ENCODE measurements at places on chromosomes 6 and 20. TPM values are rescaled to one million over a fixed set of nuclear protein-coding genes. Genes with fewer than 3 reads are reported as not detected.

DNA sequence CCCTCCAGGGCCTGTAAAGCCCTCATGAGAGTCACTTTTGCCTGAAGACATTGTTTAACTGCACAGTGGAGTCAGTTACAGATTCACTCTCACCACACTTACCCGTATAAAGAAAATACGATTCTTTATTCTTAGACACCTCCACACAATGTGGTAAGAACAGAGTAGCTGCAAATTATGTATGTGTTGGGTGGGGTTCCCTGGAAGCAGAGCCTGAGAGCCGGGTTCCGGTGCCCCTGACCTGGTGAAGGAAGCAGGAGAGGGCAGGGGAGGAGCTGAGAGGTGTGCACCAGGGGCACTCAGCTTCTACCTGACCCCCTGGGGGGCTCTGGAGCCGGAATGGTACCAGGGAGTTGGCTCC, 11.5 kb downstream of the BANF2 start:
- no peak for DNase-seq
- H3K36me3 ChIP-seq, result no peaks in the 10 kb centered on the region
- H3K4me1 ChIP-seq, result peaks cover 40% of the 10 kb centered on the region
- H3K4me3 ChIP-seq, result no peak overlapping the region
- no peak overlapping the region for H3K27ac ChIP-seq

DNA sequence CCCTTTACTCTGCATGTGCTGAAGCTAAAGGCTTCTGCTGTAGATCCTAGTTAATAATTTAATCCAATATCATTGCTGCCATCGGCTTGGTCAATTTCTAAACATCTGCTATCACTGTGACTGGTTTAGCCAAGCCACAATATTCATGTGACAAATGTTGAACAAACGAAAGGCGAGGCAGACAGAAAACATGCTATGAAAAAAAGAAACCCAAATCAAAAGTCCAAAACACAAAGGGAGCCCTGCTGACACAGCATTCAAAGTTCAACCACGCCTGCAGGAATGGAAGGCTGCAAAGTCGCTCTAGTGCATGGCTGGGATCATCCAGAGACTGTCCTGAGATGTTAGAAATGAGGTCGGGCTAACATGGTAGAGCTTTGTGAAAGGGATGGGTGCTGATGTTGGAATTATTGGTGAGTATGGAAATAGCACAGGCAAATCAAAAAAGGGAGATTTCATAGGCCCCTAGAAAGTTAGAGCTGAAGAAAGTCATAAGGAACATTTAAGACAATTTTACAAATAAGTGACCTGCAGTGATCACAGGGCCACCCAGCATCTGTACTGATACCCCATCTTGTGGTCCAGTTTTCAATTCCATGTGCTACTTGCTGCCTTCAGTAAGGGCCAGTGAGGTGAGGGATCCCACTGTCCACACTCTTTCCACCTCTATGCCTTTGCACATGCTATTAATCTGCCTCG, 8.8 kb upstream of the NHSL1 start:
- H3K36me3 ChIP-seq, result no peaks in the 10 kb centered on the region
- no peak overlapping the region for H3K27ac ChIP-seq
- H3K4me1 ChIP-seq, result no peaks in the 10 kb centered on the region
- no peak overlapping the region for H3K4me3 ChIP-seq

GRCh38 chr6:5285081-5285480, 23.8 kb downstream of the FARS2 start:
- H3K27me3 ChIP-seq, result no peaks in the 10 kb centered on the region
- H3K4me3 ChIP-seq, result no peak overlapping the region
- H3K27ac ChIP-seq, result no peak overlapping the region
- DNase-seq, result no peak
- peaks cover 17% of the 10 kb centered on the region for H3K4me1 ChIP-seq
- no peaks in the 10 kb centered on the region for H3K36me3 ChIP-seq

GRCh38 chr20:35463455-35464300, 8.3 kb downstream of the CEP250 start:
- H3K27ac ChIP-seq, result no peak overlapping the region
- DNase-seq, result peak; percentile 50
- no peaks in the 10 kb centered on the region for H3K27me3 ChIP-seq
- H3K4me3 ChIP-seq, result no peak overlapping the region
- H3K36me3 ChIP-seq, result no peaks in the 10 kb centered on the region

OLIG3 gene
- not detected for total RNA-seq

DNA sequence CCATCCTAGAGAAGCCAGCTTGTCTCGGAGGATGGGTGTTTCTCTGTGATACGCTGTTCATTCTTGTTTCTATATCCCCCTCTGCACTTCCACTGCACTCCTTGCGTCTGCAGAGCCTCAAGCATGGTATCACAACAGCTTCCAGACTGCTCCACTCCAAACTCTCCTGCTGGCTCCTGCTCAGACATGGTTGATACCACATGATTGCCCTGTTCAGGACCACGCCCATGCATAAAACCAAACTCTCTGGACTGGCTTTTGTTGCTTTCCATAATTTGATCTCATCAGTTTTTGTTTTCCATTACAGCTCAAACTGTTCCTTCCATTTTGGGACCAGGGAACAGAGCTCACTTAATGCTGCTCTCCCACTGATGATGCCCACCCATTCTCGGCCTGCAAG, 30.0 kb upstream of the SMIM29 start:
- no peak overlapping the region for H3K27ac ChIP-seq
- no peaks in the 10 kb centered on the region for H3K4me1 ChIP-seq
- H3K36me3 ChIP-seq, result no peaks in the 10 kb centered on the region
- H3K27me3 ChIP-seq, result no peaks in the 10 kb centered on the region
- DNase-seq, result no peak

DNA sequence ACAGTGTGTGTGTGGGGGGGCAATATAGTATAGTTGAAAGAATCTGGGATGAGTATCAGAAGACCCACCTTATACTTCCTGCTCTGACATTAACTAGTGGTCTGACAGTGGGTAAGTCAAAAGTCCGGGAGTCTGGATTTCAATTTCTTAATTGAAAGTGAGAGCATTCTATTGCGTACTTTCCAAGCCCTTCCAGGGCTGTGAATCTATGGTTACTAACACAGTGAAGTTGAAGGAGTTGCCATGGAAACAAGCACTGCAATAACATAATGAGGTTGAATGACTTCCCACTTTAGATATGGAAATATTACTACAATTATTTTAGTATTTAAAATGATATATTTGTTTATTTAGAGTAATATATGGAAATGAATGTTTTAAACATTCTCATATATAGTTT, 80.2 kb downstream of the MLIP start:
- H3K4me1 ChIP-seq, result no peaks in the 10 kb centered on the region
- DNase-seq, result no peak
- no peak overlapping the region for H3K4me3 ChIP-seq
- no peaks in the 10 kb centered on the region for H3K36me3 ChIP-seq

KHDC1L gene
- not detected for total RNA-seq

THBS2 gene
- 74.7 TPM for total RNA-seq

GRCh38 chr6:81801489-81801888, 49.0 kb upstream of the TENT5A start:
- no peaks in the 10 kb centered on the region for H3K36me3 ChIP-seq
- H3K27me3 ChIP-seq, result no peaks in the 10 kb centered on the region
- no peak overlapping the region for H3K4me3 ChIP-seq
- peaks cover 5% of the 10 kb centered on the region for H3K4me1 ChIP-seq
- no peak overlapping the region for H3K27ac ChIP-seq

DNA sequence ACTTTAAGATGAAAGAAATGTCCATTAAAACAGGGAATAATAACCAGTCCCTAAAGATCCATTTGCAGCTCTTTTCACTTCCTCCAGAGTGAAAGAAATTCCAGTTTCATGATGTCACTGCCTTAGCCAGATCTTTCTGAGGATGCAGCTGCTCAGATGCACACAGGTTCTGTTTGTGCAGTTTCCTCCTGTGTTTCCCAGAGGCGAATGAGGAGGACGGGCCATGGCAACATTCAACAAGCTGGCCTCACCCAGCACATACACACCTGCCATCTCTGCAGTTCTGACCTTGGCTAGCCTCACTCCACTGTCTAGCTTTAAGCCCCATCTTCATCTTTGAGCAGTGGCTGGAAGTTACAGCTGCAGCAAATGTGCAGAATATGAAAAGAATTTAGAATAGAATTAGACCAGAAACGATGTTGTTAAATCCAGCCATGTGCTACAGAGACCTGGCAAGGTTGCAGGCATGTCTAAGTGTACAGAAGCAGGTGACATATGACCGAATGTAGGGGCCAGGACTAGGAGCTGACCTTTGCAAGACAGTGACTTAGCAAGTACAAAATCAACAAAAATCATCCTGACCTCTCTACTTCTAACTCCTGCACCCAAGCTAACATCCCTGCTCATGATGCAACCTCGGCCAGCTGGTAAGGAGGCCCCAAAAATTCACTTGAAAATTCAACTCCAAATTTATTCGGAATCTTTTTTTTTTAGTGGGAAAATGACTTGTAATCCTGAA, 35.0 kb downstream of the FAM50B start:
- no peak overlapping the region for H3K27ac ChIP-seq
- no peaks in the 10 kb centered on the region for H3K27me3 ChIP-seq
- no peaks in the 10 kb centered on the region for H3K36me3 ChIP-seq
- H3K4me1 ChIP-seq, result peaks cover 17% of the 10 kb centered on the region

ZC3H12D gene
- 0.81 TPM for total RNA-seq

TPBG gene
- total RNA-seq, result 39.2 TPM

MAP1LC3A gene
- total RNA-seq, result 120 TPM

ZBTB2 gene
- 17.9 TPM for total RNA-seq

DNA sequence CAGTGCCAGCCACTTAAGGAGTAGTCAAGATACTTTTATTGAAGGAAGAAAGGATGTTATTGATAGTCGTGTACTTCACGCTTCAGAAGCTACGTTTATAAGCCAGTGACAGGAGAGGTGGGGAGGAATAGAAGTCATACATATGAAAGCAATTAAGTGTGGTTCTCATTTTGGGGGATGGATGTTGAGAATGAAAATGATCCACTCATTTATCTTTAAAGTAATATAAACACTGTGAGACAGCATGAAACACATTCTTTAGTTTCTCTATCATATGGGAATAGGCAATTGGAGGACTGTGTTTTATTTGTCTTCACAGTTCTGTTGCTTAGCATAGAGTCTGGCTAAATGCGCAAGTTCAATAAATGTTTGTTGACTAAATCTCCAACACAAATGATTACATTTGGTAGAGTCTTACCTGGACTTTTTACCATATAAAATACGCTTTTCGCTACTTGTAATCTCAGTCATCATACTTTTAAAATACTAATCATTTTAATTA, 35.2 kb downstream of the AK9 start:
- H3K36me3 ChIP-seq, result no peaks in the 10 kb centered on the region
- H3K27me3 ChIP-seq, result no peaks in the 10 kb centered on the region
- H3K4me1 ChIP-seq, result no peaks in the 10 kb centered on the region
- no peak overlapping the region for H3K4me3 ChIP-seq
- DNase-seq, result no peak

SS18L1 gene
- 22.0 TPM for total RNA-seq

- H3K4me1 ChIP-seq, result no peaks in the 10 kb centered on the region
- H3K27me3 ChIP-seq, result no peaks in the 10 kb centered on the region
- no peak overlapping the region for H3K27ac ChIP-seq
- no peak overlapping the region for H3K4me3 ChIP-seq
Measured at GRCh38 chr6:126118936-126119335, 132.6 kb downstream of the TRMT11 start.

GPR31 gene
- total RNA-seq, result not detected

DNA sequence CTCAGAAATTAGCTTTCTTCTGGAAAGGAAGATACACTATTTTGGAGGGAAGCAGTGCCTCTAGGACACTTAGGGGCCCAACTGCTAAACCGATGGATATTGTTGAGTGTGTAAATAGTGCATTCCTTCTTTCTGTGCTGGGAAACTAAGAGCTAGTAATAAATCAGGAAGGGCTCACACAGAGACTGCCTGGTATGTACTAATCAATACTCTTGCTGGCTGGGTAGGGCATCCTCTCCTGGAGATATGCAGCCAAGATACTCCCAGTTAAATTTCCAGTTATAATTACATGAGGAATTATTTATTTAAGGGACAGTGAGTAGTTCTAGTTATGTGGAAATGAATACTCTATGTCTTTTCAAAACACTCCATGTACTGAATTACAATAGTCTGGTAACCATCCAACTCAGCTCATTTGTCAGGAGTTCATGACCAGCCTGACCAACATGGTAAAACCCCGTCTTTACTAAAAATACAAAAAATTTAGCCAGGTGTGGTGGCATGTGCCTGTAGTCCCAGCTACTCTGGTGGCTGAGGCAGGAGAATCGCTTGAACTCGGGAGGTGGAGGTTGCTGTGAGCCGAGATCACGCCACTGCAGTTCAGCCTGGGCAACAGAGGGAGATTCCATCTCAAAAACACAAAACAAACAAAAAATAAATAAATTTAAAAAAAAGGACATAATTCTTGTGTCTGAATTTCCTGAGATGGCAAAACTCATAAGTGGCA, 100.0 kb downstream of the OR2B2 start:
- H3K4me3 ChIP-seq, result no peak overlapping the region
- H3K27me3 ChIP-seq, result no peaks in the 10 kb centered on the region
- peaks cover 17% of the 10 kb centered on the region for H3K4me1 ChIP-seq
- no peaks in the 10 kb centered on the region for H3K36me3 ChIP-seq
- no peak for DNase-seq

DNA sequence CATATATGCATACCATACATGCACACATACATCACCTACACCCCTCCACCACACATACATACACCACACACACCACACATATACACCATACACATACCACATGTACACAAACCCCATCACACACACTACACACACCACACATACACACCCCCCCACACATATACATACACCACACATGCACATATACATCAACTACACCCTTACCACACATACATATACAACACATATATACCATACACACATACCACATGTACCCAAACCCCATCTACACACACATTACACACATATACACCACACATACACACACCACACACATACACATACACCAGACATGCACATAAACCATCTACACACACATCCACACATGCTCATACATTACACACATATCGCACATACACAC, 52.7 kb downstream of the DAAM2 start:
- H3K27ac ChIP-seq, result no peak overlapping the region
- no peaks in the 10 kb centered on the region for H3K27me3 ChIP-seq
- no peak overlapping the region for H3K4me3 ChIP-seq
- no peaks in the 10 kb centered on the region for H3K36me3 ChIP-seq
- DNase-seq, result no peak
- peaks cover 27% of the 10 kb centered on the region for H3K4me1 ChIP-seq

GRCh38 chr20:14232650-14233049, 104.8 kb downstream of the FLRT3 start:
- no peak overlapping the region for H3K4me3 ChIP-seq
- no peak for DNase-seq
- no peaks in the 10 kb centered on the region for H3K4me1 ChIP-seq
- no peaks in the 10 kb centered on the region for H3K36me3 ChIP-seq
- H3K27me3 ChIP-seq, result no peaks in the 10 kb centered on the region

DNA sequence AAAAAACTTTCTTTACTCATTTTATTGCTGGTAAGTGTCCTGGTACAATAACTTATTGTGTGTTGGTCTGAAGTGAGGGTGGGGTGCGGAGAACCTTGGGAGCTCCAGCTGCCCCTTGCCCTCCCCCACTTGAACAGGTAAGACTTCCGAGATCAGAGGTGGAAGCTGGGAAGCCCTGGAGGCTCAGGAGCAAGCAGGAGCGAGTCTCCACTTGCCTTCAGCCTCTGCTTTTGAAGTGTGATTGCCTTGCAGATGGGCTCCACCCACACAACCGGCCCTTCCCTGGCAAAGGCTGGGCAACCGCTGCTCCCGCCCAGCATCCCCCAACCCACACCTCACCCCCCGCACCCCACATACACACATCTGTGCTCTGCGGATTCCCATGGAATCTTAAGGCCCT, 179.6 kb downstream of the TFAP2C start:
- H3K27ac ChIP-seq, result no peak overlapping the region
- H3K4me1 ChIP-seq, result no peaks in the 10 kb centered on the region
- H3K27me3 ChIP-seq, result no peaks in the 10 kb centered on the region
- no peak for DNase-seq
- H3K4me3 ChIP-seq, result no peak overlapping the region
- no peaks in the 10 kb centered on the region for H3K36me3 ChIP-seq

GABRR2 gene
- total RNA-seq, result 2.1 TPM
